ENCODE measurements at places on chromosomes 5 and 9.

GRCh38 chr5:67300326-67300725 lies 103.7 kb upstream of the CD180 start:
- DNase-seq: no peak

- DNase-seq: peak; percentile 4
These were observed 795 bp downstream of the NDUFAF2 start for GRCh38 chr5:60945813-60946187.

DNA sequence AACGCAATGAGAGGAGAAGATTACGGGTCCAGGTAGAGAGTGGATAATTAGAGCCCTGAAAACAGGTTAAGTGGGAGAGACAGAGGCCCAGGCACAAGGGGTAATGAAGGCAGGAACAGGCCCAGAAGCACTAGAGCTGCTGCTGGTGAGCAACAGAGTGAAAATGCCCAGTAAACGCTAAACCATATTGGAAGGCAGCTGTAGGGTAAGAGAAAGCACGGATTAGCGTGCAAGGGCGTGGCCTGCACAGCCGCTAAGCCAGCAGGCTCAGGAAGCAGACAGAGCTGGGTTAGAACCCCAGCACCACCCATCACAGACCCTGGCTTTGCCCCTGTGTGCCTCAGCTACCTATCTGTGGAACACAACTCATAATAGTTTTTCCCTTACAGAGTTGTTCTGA lies 93.2 kb downstream of the PAX5 start:
- DNase-seq: no peak

DNA sequence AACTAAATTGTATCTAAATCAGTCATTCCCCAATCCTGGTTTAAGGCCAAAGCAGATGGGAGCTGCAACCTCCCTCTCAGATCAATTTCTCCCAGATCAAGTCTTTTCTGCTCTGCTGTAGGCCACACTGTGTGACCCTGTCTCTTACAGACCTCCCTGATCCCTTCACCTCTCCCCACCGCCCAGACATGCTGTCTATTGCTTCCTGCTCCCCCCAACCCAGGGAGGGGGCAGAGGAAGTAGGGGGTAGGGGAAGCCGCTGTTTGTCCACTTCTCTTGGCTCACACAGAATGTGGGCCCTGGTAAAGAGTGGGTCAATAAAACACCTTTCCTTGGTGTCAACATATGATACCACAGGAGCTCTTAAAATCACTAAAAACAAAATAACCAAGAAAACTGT lies 226.3 kb downstream of the ENC1 start:
- DNase-seq: no peak

- no peak for DNase-seq
These were observed 49.8 kb downstream of the LSM11 start for GRCh38 chr5:157793301-157793700.

GRCh38 chr5:119368238-119368630 lies 12.4 kb downstream of the TNFAIP8 start:
- DNase-seq: peak; percentile 40

GRCh38 chr9:93891050-93891449 lies 64.1 kb downstream of the BARX1 start:
- DNase-seq: no peak

GRCh38 chr9:4786599-4786998 lies 6.1 kb upstream of the RCL1 start:
- no peak for DNase-seq

- DNase-seq: peak; percentile 46
These were observed 530 bp downstream of the RAPGEF1 start for GRCh38 chr9:131739133-131739958.

DNA sequence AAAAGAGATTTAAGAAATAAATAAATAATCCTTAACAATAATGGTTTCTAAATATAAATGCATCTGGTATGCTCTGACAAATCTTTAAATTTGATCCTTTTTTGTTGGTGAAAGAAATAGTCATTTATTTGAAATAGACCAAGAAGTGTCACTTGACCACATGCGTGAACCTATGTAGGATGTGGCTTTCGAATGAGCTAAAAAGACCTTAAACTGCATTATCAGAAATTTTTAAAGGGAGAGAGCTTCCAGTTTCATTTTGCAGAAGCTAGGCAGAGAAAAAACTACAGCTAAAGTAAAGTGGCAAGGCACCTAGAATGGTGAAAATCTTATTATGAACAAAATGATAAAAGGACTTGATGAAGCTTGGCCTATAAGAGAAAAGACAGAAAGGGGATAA lies 309.2 kb upstream of the EFNA5 start:
- no peak for DNase-seq

GRCh38 chr5:59760785-59761348 lies 132.7 kb downstream of the PDE4D start:
- peak; percentile 40 for DNase-seq

DNA sequence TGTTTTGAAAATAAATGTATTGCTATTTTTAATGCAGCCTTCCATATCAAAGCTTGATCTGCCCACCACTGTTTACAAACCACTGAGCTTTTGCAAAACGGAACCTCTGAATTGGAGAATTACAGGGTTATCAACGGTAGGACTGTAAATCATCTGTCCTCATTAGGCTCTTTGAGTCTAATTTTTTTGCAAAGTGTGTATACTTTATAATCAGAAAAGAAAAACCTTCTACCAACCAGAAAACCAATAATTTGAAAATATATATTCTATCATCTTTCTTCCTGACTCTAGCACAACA lies 6.8 kb upstream of the SLC2A8 start:
- no peak for DNase-seq

- no peak for DNase-seq
These were observed 41.5 kb downstream of the ANKRD55 start for GRCh38 chr5:56191656-56192055.
